ENCODE measurements at places on chromosomes 16 and 17.

DNA sequence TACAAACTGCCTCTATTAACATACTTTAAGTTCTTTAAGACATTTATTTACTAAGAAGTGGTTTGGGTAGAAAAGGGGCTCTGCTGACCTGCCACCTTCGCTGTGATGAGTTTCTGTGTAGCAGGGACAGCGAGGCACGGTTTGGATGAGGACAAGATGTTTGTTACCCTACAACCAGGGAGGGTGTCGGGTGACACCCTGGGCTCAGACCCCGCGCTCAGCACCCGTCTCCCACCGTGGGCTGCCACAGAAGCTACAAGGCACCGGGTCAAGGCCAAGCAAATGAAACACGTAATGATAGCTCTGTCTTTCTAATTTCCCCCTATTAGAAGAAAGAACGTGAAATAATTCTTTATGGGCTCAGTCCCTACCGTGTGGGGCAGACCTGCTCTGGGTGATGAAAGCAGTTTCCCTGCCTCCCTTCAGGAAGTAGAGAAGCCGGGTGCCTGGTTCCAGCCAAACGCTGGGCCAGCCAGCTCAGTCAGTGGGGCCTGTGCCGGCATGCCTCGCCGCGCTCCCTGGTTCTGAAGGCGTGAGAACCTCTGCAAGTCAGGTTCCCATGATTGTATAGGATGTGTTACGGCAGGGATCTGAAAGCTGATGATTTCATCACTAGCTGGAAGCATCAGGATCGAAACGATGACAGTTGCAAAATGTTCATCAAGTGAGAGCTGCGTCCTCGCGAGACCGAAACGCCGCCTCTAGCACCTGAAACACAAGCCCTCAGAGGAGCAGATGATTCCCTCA lies 3.9 kb downstream of the ZNF750 start:
- DNase-seq = no peak

- no peak for DNase-seq
Measured at GRCh38 chr16:31877876-31878642, 4.5 kb downstream of the ZNF267 start.

- DNase-seq = no peak
Measured at GRCh38 chr16:25896411-25896810, 204.7 kb downstream of the HS3ST4 start.

DNA sequence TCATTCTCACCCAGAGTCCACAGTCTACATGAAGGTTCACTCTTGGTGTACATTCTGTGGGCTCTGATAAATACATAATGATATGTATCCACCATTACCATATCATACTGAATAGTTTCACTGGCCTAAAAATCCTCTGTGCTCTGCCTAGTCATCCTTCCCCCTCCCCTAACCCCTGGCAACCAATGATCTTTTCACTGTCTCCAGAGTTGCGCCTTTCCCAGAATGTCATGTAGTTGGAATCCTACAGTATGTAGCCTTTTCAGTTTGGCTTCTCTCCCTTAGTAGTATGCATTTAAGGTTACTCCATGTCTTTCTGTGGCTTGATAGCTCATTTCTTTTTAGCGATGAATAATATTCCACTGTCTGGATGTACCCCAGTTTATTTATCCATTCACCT lies 101.3 kb downstream of the NOG start:
- DNase-seq = no peak

- peak; percentile 78 for DNase-seq
Measured at GRCh38 chr17:55770196-55770870, 19.5 kb downstream of the PCTP start.

DNA sequence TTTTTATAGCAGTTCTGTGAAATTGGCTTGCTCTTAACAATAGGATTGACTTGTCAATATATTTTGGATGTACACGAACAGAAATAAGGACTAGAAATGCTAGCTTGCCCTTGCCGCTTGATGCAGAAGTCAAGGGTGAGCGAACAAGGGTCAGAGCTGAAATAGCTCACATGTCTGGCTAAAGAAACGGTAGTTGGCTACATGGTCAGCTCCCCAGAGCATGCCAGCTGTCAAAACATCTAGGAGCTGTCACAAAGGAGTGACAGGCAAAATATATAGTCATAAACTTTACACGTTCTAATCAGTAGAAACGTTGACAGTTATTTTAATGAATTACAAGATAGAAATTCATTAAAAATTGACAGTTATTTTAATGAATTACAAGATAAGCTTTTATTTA lies 2.9 kb upstream of the MEIOB start:
- DNase-seq = no peak

DNA sequence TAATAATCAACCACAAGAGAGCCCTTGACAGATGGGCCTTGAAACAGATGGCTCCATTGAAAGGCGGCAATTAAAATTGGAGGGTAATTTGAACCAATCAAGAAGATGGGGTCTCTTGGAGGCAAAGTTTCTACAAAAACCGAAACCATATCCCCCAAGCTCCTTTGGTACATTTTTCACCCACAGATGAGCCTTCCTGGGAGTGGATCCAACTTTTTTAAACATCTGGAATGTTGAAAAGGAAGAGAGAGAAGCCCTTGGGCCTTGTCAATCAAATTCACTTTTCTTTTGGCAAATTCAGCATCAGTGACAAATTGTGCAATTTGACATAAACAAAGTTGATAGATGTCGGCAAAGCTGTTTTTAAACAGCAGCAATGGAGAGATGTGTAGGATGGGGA lies 13.2 kb upstream of the NUP93 start:
- DNase-seq = no peak

DNA sequence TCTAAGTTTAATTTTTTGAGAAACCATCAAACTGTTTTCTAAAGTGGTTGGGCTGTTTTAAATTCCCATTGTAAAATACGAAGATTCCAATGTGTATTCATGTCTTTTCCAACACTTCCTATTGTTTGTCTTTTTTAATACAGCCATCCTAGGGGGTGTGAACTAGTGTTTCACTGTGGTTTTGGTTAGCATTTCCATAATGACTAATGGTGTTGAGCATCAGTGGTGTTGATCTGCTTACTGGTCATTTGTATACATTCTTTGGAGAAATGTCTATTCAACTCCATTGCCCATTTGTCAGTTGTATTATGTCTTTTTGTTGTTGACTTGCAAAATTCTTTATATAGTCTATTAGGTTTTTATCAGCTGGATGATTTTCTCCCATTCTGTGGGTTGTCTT lies 239.2 kb upstream of the AXIN2 start:
- no peak for DNase-seq

Measured in choroid plexus epithelial cell (primary cell).